Kasumi-1 (cell line): ENCODE measurements at places on chromosomes 11 and 22.
A peak's percentile ranks its signal among the peaks of the same experiment; 100 is the strongest.

DNA sequence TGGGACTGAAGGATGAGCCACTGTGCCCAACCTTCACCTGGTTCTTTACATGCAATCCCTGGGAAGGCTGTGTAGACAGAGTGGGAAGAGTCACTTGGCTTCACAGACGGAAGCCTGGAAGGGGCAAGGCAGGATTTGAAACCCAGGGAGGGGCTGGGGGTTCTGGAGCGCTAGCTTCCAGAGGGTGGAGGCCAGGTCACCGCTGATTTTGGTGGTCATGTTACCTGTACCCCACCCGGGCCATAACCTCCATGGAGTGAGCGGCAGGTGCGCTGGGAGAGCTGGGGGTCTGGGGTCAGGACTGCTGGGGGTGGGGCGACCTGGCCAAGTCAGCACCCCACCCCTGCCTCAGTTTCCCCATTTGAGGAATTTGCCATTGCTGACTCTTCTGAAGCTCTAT lies 38.3 kb downstream of the PDGFB start:
- DNase-seq = no peak

DNA sequence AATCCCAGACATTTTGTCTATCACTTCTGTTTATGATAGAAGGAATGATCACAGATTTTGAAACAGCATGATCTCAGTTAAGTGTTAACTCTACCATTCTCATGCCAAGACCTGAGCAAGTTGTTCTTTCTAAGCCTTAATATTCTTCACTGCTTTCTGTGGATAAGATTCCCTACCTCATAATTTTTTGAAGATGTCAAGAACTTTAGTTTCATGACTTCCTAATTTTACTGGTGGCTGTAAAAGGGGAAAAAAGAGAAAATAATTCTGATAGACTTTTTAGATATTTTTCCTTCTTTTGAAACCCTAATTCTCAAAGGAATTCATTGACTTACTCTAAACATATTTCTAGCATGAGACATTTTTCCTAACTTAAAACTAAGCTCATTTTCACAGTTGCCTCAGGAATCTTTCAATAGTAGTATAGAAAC lies 520.0 kb upstream of the LUZP2 start:
- no peak for DNase-seq

DNA sequence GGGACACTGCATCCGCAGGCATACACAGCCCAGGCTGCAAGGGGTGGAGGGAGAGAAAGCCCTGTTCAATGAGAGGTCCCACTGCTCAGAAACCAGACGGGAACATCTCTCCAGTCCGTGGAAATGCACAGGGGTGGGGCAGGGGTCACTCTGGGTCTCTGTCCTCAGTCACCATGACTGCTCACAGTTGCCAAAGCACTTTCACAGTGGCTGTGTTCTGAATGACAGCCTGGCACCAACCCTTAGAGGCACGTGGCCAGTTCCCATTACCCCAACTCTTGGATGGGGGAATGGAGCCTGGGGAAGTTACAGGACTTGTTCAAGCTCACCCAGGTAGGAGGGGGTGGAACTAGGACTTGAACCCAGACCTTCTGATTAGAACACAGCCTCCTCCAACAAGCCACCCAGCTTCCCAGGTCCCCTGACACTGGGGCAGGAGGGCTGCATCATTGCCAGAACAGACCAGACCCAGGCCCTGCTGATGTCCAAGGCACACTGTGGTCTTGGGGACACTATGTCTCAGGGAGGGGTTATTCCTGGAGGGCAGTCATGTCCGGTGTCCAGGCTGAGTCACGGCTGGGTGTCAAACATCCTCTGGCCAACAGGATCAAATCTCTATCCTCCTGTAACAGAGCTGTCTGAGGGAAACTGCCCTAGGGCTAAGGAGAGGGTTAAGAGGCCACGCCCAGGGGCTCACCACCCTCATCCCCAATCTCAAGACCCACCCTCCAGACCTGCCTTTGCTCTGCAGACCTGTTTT lies 8.2 kb downstream of the ZNF70 start:
- no peak for DNase-seq

DNA sequence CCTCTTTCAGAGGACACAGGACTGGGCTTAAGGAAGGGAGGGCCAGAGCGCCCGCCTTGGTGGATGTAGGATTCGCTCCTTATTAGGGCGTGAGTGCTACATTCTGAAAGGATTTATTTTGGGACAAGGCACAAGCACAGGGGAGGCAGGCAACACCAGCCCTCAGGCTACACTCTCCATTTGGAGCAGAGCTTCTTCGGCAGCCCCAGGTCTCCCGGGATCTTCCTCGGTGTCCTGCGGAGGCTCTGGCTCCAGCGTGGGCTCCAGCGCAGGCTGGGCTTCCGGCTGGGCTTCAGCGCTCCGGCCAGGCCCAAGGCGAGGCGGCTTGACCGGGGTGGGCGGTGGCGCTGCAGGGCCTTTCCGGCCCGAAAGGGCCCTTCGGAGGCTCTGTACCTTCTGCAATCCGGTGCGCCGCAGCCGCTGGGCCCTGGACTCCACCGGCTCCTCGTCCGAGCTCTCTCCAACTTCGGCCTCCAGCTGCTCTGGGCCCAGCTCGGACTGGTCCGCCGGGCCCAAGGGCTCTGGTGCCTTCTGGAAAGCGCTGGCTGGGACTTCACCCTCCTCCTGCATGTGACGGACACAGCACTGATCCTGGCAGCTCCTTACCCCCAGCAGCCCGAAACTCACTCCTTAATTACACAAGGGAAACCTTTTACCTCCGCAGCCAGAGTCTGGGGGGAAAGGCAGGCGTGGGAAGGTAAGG lies 1.1 kb downstream of the CAVIN3 start:
- no peak for DNase-seq

GRCh38 chr11:111417011-111417765 lies 38.1 kb upstream of the POU2AF1 start:
- DNase-seq = peak; percentile 13

- no peak for DNase-seq
Measured at GRCh38 chr11:106092446-106092845, 15.0 kb downstream of the AASDHPPT start.

GRCh38 chr11:117390743-117391142 lies 63.1 kb downstream of the CEP164 start:
- DNase-seq = no peak

DNA sequence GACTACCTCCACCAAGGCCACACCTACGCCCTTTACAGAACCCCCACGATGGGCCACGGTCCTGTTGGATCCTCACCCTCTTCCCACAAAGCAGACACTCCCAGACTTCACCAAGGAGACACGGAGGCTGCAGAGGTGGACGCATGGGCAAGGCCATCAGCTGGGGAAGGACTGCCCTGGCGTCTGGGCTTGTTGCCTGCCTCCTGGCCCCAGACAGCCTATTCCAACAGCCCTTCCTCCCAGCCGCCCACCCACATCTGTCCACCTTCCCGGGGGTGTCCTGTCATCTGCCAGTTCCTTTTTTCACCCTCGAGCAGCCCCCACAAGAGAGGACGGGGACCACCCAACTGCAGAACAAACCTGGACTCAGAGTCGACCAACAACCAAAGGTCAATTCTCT lies 28.9 kb upstream of the TH start:
- no peak for DNase-seq

- DNase-seq = peak; percentile 74
Measured at GRCh38 chr11:117823946-117824420, 561 bp downstream of the FXYD2 start.

DNA sequence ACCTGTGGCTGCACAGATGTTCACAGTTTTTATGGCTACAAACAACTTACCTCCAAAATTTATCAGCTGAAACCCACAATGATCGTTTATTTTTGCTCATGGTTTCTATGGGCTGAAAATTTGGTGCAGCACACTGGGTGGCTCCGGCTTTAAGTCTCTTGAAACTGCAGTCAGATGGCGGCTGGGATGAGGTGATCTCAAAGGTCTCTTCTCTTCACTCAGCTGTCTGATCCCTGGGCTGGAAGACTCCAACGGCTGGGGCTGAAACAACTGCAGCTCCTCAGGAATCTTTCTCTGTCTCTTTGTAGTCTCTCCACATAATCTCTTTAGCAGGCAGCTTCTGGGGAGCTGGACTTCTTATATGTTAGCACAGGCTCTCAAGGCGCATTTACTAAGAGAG lies 117.3 kb upstream of the FAT3 start:
- DNase-seq = no peak

DNA sequence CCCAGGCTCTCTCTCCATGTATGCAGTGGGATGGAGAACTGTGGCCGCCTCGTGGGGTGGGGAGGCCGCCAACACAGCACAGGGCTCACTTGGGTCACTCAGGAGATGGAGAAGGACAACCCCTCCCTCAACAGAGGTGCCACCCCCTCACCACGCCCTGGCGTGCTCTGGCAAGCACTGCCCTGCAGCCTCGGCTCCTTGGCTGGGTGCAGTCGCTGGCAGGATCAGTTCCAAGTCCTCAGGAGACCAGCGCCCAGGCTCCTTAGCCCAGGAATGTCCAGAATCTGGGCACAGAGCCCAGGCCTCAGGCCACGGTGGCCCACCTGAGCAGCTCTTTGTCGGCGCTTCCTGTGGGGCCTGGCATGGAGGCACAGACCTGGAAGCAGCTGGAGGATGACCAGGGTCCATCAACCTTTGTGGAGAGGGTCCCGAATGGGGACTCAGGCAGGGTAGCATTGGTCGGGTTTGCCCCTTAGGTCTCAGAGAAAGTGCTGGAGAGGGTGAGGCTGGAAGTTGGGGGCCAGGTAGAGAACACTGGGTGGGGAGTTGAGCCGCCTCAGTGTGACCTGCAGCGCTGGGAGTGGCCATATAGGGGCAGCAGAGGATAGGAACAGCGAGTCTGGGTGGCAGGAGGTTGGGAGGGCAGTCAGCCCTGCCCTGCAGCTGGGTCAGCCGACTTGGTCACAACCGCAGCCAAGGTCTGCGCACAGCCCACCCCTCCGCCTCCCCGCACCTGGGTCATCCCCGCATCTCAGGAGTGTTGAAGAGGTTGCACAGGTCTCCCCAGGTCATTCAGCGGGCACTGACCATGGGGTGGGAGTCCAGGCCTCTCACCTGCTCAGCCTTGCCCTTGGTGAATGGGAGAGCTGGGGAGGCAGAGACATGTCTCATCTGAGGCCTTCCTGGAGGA lies 8.2 kb downstream of the SUSD2 start:
- peak; percentile 65 for DNase-seq

- DNase-seq = no peak
Measured at GRCh38 chr11:5197536-5197935, 2.9 kb downstream of the OR51V1 start.

DNA sequence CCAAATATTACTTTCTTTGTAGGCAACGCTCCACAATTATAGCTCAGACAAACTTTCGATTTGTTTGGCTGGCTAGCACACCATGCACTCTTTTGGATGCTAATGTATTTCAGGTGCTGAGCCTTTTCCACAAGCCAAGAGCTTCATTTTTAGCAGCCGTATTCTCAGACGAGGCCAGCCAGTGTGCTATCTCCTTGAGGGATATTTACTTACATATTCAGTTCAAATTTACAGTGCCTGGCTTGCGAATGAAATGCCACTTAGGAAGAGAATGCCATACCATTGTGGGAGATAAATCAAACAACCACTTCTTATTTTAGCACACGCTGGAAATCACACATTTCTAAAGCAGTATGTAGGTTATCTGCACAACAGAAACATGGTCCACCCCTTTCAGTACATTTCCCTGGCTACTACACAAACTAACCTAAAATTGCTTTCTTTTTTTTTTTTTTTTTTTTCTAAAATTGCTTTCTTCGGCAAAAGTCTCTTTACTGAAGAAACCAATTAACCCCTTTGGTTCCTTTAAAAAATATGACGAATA lies 236.9 kb downstream of the CADM1 start:
- no peak for DNase-seq

GRCh38 chr11:117646411-117646810 lies 150.6 kb downstream of the DSCAML1 start:
- DNase-seq = no peak

- DNase-seq = no peak
Measured at GRCh38 chr22:23279781-23280180, 99.5 kb downstream of the BCR start.

DNA sequence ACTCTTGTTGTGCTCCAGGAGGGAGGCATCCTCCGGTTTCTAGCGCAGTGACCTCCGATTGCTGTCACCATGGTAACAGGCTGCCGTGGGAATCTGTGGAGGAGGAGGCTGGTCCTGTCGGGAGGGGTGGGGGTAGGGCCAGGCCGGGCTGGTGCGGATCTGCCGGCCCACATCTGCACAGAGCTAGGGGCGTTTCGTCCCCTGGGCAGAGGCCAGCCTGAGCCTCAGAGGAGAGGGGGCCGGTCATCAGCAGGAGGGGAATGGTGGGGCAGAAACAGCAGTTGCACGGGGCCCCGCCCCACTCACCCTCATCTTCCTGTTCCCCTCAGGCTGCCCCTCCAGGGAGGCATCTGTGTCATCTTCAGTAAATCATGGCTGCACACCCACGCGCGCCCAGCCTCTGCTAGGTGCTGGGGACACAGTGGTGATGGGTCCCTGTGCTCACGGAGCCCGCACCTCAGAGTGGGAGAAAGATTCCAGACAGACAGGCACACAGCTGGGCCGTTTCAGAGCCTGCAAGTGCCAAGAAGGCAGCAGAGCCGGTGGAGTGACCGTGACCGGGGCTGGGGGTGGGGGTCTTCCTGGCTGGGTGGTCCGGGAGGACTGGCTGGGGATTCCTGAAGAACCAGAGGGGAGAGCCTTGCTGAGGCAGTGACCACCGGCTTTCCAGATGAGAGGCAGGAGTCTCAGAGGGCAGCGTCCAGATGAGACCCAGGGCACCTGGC lies 120.5 kb downstream of the CACNA1I start:
- no peak for DNase-seq

- no peak for DNase-seq
Measured at GRCh38 chr11:10764412-10764811, 13.4 kb downstream of the CTR9 start.

- no peak for DNase-seq
Measured at GRCh38 chr11:77174559-77174958, 46.5 kb downstream of the MYO7A start.

DNA sequence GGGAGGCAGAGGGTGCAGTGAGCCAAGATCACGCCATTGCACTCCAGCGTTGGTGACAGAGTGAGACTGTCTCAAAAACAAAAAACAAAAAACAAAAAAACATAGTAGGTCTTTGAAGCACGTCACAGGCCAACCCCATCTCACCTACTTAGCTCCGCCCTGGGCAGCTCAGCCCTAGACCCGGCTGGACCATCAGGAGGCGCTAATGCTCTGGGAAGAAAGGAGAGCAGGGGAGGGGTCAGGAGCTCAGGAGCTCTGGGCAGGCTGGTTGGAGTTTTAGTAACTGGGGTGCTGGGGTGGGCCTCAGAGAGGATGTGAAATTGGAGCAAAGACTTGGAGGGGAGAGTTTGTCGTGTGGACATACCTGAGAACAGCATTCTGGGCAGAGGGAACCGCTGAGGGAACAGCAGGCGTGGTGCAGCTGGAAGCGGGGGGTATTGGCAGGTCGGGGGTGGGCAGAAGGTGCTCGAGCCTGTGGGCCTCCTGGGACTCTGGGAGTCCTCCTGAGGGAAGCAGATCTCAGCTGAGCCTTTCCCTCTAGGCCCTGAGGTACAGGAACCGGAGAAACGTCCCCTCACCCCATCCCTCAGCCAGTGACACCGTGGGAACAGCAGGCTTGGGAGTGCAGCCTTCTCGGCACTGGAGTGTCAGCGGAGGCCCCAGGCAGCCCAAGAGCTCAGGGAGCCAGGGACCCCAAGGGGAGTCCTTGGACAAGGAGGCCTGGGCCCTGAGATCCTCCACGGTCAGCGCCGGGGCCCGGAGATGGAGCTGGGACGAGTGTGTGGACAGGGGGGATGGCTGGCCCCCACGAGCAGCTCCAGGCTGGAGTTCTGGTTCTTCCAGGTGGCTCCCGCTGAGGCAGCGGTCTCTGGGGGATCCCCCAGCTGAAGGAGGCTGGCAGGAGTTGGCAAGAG lies 2.2 kb upstream of the RPS6KA4 start:
- peak; percentile 54 for DNase-seq
